ENCODE measurements at places on chromosomes 6 and 20.
A peak's percentile ranks its signal among the peaks of the same experiment; 100 is the strongest.

DNA sequence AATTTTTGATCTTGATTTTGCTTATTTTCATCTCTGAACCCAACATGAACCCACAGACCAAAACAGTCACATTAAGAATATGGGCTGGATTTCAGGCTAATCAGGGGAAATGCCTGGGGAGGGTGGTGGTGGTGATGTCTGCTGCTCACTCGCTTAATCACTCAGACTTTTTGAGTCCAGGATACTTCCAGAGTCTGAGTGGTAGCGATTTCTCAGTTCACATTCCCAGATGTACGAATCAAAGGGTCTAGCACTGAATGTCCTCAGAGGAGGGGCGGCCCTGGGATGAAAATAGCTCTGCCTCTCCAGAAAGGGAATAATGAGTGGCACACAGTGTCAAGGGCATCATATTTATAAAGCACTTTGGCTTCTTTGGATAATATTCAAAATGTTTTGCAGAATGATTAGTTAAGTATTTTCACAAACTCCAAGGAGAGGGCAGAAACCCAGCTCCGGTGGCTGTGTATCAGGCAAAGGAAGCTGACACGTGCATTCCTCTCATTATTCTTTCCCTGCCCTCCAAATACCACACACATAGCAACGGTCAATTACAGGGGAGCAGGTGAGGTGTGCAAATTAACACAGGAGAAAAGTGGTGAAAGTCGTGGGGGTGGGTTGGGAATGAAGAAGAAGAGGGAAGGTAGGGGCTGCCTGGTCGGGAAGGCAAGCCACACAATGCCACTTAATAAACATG, 345.2 kb upstream of the RSPO3 start:
- DNase-seq, result no peak

DNA sequence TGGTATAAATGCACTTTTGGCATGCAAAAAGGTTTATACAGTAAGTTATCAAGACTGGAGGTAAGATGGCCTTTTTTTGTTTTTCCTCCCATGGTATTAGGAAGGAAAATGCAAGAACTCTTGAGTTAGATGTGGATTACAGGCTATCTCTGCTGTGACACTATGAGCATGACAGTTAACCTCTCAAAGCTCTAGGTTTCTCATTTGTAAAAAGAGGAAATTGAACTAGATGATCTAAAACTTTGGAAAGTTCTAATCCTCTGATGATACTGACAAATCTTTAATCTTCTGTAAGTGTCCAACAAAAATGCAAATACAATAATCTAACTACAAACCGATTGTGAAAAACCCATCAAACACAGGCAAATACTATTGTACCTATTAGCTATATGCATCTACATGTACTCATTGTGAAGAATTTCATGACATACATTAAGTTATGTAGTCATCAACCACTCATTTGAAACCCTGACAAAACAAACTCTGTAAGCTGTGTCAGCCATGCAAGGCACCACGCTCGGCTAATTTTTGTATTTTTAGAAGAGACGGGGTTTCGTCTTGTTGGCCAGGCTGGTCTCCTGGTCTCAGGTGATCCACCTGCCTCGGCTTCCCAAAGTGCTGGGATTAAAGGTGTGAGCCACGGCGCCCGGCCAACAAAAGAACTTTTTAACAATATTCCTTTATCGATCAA, 4.2 kb downstream of the CDK19 start:
- DNase-seq, result no peak

DNA sequence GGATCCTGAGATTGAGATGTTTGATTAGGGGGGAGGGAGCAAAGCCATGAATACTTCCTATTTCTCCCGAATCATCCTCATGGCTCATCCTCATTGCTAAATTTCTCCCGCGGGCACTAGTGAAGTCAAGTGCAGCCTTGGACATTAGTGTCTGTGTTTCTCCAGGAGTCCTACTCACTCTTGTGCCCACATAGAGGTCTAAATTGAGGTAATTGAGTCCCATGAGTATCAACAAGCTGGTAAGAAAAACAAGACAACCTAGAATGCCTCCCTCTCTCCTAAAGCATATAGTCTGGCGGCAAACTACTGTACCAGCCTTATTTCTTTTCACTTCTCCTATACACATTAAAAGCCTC, 420 bp downstream of the CENPQ start:
- no peak for DNase-seq

- DNase-seq, result no peak
These were observed 13.9 kb downstream of the KCNK15 start for GRCh38 chr20:44759595-44759994.

- no peak for DNase-seq
These were observed 469 bp downstream of the STX16 start for GRCh38 chr20:58651559-58651945.

GRCh38 chr20:4607287-4607713, 114.4 kb upstream of the PRND start:
- no peak for DNase-seq

GRCh38 chr6:111411046-111411445, 72.0 kb downstream of the REV3L start:
- DNase-seq, result no peak

- no peak for DNase-seq
These were observed 4.0 kb downstream of the GCM2 start for GRCh38 chr6:10877871-10878270.

DNA sequence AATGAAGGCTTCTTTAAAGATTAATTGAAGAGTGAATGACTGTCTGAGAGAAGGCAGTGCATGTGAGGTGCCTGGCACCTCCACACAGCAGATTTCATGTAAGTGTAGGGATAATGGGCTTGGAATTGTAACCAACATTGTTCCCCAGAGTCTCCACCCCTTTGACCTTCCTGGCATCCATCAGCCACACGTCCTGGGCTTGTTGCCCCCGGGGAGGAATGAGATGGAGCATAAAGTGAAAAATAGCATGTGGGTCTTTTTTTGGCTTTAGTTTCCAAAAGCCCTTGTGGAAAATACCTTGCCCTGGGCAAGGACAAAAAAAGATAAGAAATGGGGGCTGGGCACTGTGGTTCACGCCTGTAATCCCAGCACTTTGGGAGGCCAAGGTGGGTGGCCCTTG, 242.2 kb upstream of the ECI2 start:
- DNase-seq, result no peak

DNA sequence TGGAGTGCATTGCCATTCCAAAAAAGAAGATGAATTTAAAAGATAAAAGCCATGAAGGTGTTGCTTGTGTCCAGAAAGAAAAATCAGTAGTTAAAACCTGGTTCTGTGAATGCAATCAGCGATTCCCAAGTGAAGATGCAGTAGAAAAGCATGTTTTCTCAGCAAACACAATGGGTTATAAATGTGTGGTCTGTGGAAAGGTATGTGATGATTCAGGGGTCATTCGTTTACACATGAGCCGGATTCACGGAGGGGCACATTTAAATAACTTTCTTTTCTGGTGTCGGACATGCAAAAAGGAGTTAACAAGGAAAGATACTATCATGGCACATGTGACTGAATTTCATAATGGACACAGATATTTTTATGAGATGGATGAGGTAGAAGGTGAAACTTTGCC, 24.7 kb upstream of the BAG2 start:
- DNase-seq, result no peak

GRCh38 chr6:158778005-158778527, 41.1 kb downstream of the EZR start:
- DNase-seq, result no peak

- no peak for DNase-seq
These were observed 295.8 kb downstream of the BCKDHB start for GRCh38 chr6:80402266-80402665.

DNA sequence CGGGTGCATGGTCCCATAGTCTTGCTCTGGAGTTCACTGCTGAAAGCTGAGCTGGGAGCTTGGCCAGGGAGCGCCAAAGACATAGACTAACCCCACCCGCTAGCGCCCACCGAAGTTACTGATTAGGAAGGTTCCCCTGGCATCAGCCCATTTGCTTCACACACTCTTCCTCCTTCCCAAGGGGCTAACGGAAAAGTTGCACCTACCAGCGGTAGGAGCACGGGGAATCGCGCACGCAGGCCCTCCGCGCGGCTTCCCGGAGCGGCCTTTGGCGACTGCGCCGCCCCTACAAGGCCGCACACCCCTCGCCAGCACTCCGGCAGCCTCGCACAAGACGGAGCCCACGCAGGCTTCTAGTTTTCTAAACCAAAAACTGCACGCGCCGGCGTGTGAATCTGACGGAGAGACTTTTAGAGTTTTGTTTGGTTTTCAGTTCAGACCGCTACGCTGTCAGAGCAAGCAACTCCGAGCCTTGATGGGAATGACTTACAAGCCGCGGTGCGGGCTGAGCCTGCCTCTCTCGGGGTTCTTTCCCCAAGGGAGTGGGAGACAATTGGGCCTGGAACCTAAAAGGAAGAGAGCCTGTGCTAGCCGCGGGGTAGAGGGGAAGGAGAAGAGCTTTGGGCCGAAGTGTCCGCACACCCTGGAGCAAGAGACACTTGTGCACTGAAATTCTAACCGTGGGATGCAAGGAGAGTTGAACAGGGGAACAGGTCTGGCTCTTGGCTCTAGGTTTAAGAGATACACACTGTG, 891 bp upstream of the POU3F2 start:
- DNase-seq, result no peak

- peak; percentile 12 for DNase-seq
These were observed 790 bp downstream of the TOX2 start for GRCh38 chr20:43915211-43916072.

DNA sequence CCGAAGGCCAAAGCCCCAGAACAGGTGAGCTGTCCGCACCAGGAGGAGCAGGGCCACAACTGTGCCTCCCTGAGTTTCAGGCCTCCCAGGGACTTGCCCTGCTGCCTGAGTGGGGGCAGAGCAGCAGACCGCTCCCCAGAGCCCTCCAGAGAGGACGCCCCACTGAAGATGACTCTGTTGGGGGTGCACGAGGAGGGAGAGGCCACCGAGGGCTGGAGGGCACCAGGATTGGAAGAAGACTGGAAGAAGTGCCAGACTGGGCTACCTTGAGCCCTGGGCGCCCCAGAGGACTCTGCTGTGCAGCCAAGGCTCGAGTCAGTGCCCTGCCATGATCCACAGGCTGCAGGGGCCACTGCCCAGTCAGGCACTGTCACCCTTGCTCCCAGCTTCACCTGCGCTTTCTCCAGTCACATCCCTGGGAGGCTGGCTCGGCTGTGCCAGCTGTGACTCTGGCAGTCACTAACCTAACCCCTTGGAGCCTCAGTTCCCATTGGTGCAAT, 11.3 kb downstream of the CST7 start:
- DNase-seq, result no peak

DNA sequence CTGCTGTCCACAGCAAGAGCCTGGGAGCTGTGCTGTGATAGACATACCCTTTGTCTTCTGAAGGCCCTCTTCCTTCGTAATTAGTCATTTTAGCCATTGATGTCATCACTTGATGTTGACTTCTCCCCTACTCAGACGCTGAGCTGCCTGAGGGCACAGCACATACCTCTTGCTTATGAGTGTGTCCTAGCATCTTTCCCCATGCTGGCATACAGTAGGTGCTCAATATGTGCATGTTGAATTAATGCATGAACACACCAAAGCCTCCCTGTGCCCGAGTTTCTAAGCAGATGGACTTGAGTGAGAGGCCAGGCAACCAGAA, 35.8 kb upstream of the FAM83D start:
- DNase-seq, result no peak

DNA sequence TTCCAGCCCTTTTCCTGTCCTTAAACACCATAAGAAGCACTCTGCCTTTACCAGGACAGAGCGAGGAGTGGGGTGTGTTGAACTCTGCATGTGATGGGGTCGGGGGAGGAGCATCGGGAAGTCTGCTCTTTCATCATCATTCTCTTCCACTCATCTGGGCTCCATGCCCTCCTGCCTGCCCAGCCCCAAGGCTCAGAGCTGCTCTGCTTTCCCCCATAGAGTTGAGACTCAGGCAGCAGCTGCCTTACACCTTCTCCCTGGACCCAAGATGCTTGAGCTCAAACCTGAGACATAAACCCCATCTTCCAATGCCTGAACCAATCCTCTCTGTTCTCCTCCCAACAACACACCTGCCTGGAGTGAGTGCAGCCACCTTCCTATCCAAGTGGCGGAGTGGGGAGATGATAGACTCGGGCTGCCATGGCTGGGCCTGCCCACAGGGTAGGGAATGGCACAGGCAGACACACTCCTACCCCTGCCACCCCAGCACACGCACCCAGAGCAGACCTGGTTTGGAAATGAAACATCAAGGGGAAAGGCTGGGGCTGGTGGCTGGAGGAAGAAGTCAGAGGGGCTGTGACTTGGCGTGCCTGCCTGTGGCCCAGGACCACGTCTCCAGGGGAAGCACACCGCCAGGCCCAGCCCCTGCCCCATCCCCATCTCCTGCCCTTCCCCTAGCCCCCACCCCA, 28.4 kb downstream of the TFEB start:
- DNase-seq, result no peak

- no peak for DNase-seq
These were observed 172.7 kb downstream of the BMP7 start for GRCh38 chr20:57093766-57094165.

DNA sequence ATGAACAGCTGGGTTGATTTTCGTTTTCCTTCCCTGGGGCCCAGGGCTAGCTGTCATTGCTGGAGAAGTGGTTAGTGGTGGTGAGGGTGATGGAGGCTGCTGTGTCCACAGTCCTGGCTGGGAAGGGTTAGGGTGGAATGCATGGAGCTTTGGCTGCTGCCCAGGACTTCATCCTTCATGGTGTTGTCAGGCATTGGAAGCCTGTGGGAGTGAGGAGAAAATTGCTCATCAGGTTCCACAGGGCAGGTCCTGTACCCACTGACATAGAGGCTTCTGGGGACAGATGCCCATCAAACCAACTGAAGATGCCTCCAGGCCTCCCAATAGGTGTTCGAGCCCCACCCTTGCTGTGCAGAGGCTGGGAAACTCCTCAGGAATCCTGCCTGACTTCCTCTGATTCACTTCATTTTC, 262.4 kb upstream of the SUPT3H start:
- no peak for DNase-seq

GRCh38 chr6:43172104-43173007, 1.3 kb downstream of the SRF start:
- DNase-seq, result peak; percentile 13

DNA sequence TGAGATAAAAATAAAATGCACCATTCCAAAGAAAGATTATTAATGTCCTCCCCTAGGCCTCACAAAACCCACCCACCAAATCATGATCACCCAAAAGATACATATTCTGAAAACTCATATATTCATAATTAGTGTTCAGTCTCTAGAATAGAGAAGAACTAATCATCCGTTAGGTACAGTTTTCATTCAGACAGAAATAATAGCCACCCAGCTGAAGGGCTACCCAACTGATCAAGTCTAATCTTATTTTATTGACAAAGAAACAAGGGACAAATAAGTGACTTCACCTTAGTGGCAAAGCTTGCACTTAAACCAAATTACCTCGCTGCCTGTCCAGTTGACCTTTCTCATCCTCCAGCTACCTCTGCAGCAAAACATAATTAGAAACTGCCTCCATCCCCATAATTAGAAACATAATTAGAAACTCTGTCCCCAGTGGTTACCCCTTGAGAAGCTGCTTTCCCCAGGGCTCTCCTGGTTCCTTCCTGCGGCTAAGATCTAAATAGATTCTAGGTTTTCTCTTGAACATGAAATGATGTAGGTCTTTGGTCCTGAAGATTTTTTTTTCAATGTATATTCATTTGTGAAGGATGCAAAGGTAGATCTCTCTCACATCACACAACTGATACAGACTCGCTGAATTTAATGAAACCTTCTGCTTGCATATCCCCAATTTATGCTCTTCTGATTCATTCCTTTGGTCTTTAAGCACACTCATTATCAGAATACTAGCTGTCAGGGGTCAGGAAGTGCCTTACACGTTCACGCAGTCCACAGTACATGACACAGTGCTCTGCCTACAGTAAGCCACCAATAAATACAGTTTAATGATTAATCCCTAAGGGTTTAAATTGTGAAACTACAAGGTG, 46.3 kb downstream of the HBS1L start:
- DNase-seq, result no peak
